ENCODE measurements at places on chromosomes 6 and 20. TPM values are rescaled to one million over a fixed set of nuclear protein-coding genes. Genes with fewer than 3 reads are reported as not detected.

The ZBTB12 gene
- 16.2 TPM for total RNA-seq

The BHLHE23 gene
- total RNA-seq, result 23.9 TPM

The GRM4 gene
- total RNA-seq, result 119 TPM

DNA sequence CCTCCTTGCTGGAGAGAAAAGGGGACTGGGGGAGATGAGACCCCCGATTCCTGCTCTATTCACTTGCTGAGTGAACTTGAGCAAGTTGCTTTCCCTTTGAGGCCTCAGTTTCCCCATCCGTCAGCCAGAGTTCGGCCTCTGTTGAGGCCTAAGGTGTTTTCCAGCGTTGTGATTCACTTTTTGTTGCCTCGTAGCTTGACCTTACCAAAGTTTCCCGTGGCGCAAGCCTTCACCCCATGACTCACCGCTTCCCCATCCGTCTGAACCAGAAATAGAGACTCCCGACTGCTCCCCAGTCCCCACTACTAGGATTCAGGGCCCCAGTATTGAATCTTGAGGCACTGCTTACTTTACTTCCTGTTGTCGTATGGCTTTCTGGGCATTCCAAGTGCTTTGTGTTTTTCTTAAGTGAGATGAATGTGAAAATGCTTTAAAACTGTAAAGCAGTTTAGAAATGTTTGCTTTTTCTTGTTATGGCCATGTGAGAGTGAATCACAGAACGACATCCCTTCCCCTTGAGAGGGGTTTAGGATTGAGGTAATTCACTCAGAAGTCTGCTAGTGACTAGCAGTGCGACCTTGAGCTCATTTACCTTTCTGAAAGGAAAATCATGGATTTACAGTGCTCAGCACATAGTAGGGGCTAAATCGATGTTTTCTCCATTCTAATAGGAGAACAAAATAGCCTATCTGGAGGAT lies 1.2 kb downstream of the CHMP4B start:
- DNase-seq, result no peak

The PACRG gene
- total RNA-seq, result not detected

The FAM83D gene
- total RNA-seq, result 4.9 TPM

DNA sequence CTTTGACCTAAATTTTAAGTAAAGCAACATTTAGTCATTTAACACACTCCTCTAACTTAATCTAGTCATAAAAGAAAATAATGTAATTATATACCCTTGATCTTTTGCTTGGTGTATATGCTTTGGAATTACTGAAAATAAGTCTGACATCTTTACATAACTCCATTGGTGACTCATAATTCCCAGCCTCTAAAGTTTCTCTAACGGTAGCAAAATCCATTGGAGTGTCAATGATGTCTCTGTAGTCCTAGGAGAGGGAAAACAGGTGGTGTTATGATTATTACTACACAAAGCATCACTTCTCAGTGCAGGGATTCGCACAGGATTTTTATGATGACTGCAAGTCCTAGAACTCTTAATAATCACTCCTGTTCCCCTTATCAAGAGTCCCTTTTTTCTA lies 80.2 kb downstream of the IRAK1BP1 start:
- no peak for DNase-seq

GRCh38 chr6:86017236-86017635 lies 374.6 kb upstream of the SYNCRIP start:
- DNase-seq, result no peak

The BEND3 gene
- 10.9 TPM for total RNA-seq

The EDN1 gene
- total RNA-seq, result 0.54 TPM

DNA sequence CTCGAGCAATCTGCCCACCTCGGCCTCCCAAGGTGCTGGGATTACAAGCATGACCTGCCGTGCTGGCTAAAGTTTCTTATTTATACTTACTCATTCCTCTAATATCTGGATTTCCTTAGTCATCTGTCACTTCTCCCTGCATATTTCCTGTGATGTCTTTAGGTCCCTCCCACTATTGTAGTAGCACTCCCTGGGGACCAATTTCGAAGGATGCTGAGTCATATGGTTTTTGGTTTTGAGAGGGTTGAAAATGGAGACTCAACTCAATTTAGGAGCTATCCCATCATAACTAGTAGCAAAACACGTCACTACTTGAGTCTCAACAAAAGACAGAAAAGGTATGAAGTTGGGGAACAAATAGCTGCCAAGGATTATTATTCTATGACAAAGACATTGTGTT lies 20.2 kb downstream of the MCUR1 start:
- no peak for DNase-seq

The NNAT gene
- total RNA-seq, result 1,047 TPM

DNA sequence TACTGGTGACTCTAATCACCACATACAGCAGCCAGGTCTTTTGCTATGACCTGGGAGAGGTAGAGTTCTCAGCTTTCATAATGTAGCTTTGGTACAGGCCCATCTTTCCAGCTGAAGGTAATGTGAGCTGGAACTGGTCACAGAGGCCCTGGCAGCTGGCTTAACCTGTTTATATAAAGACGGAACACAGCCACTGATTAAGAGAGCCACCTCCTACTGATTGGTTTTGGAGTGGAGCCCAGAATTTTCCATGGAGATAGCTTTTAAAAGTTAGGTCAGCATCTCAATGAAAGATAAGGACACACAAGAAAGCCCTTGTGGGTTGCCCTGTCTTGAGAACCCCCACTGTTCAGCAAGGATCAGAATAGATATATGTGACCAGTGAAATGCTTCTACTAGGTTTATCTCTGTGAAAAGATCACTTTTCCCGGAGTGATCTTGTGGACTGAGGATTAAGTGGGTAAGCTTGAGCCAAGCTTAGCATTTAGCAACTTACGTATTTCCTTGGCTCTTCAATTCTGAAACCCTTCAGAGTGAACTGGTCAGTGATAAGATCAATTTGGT lies 213.7 kb upstream of the CITED2 start:
- no peak for DNase-seq

The BEND6 gene
- total RNA-seq, result 1.2 TPM

Measured in glutamatergic neuron (in vitro differentiated cells).